ENCODE measurements at places on chromosomes 5 and 9. TPM values are rescaled to one million over a fixed set of nuclear protein-coding genes. Genes with fewer than 3 reads are reported as not detected.

The PCDHA12 gene
- not detected for total RNA-seq

The MSMP gene
- not detected for total RNA-seq

DNA sequence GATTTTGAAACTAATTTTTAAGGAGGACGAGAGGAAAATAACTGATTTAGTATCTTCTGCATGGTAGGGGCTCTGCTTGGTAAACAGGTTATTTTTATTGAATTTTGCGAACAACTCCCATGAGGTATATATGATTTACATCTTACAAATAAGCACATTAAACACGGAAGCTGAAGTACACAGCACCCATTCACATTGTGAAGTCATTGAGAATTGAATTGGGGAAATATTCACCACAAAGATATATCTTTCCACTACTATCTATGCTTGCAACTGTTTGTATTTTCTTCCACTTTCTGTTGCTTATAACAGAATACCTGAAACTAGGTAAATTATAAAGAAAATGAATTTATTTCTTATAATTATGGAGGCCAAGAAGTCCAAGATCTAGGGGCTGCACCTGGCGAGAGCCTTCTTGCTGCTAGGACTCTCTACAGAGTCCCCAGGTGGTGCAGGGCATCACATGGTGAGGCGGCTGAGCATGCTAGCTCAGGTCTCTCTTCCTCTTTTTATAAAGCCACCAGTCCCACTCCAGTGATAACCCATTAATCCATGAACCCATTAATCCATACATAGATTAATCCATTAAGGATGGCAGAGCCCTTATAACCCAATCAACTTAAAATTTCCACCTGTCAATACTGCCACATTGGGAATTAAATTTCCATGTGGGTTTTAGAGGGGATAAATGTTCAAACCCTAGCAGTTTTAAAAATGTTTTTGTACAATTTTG lies 79.0 kb upstream of the ZNF608 start:
- no peak for DNase-seq

DNA sequence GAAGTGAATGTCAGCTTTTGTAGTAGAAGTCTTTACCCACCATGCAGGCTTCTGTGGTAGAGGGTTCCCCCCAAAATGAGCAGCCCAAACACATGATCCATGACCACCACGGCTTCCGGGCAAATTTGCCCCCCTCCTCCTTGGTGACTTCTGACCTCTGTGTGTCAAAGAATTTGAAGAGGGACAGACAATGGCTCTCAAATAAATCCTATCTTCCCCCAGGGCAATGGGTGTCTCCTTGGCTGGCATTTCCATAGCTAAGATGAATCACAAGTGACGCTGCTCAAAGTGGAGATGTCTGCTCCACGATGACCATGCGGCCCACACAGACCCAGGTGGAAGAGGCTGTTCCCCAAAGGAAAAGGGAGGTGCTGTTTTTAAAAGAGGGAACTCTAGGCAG lies 30.2 kb upstream of the BOD1 start:
- no peak for DNase-seq

- no peak for DNase-seq
Measured at GRCh38 chr5:38672059-38672788, 115.8 kb upstream of the LIFR start.

DNA sequence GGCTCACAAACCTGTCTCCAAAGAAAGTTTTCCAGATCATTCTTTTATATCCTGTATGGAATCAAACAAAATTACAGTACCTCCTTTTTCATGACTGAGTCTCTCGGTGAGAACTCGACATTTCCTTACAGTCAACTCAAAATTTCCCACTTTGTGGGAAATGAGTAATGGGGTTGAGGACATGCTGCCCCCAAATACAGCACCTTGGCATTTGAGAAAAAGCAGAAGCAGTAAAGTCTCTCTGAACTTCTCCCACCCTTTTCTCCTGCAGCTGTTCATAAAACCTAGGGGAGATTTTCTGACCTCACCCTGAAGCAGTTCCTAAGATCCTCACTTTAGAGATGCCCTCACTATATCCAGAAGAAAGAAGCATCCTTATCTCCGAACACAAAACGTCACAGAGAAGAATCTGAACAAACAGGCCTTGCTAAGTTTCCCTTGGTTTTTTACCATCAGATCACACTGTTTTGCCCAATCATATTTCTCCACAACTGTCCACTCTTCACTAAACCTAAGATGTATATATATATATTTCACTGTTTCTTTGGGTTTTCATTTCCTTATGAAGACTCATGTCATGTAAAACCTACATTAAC lies 96.1 kb upstream of the APC start:
- DNase-seq: no peak

- DNase-seq: no peak
Measured at GRCh38 chr5:132229236-132229635, 1.6 kb upstream of the P4HA2 start.

DNA sequence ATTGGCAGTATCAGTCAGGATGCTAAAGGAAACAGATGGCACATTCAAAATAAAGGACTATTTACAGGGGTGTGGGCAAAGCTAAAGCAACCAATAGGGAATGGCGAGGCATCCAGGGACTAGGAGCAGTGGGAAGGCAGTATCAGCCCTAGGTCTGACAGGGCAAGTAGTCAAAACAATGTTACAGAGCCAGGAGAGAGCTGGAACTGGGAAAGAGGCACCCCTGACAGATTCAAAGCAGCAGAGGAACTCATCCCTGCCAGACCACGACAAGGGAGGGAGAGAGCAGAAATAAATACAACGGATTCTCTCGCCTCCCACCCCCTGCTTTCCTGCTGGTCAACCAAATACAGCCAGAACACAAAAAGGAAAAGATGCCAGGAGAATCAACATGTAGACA lies 371.5 kb downstream of the NR2F1-AS1 start:
- no peak for DNase-seq

- DNase-seq: no peak
Measured at GRCh38 chr9:81717747-81718077, 28.4 kb upstream of the TLE1 start.

- no peak for DNase-seq
Measured at GRCh38 chr5:120615967-120616645, 152.0 kb downstream of the PRR16 start.

DNA sequence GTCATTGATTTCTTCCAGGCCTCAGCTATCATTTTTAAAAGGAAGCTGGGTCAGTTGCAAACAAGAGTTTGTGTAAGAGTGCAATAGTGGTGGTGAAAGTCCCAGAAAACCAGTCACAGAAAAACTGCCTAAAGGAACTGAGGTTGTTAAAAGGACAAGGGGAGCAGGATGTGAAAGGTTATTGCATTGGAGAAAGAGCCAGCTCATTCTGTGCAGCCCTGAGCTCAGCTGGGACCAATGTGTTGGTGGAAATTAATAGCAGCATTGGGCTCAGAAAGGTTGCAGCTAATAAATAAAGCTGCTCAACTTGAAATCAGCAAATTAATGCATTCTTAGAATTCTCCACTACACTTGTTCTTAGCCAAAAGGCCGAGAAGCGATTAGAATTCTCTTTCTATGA lies 34.9 kb downstream of the NREP start:
- DNase-seq: no peak

DNA sequence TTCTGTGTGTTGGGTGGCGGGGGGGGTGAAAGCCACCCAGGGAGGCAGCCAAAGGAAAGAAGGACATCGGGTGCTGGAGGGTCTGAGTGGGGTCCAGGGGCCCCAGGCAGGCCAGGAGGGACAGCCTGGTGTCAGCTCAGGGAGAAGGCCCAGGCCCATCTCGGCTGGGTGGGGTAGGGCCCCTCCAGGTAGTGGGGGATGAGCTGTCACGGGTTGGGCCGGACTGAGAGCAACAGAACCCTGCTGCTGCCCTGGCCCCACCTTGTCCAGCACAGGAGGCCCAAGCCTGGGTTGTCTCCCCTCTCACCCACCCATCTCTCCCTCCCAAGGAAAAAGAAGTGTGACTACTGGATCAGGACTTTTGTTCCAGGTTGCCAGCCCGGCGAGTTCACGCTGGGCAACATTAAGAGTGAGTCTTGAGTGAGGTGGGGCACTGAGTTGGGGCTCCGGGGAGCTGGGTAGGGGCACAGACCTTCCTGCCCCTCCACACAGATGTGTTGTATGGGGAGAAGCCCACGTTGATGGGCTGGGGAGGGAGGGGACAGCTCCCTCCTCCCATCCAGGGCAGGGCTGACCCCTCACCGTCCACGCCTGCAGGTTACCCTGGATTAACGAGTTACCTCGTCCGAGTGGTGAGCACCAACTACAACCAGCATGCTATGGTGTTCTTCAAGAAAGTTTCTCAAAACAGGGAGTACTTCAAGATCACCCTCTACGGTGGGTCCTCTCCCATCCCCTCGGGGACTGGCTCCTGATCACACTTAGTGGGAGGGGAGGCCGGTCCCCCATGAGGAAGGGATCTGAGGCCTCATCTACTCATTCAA lies 2.3 kb downstream of the LCN2 start:
- no peak for DNase-seq
